ENCODE measurements at places on chromosomes 2 and 18.

GRCh38 chr2:39664888-39665591 lies 677 bp upstream of the TMEM178A start:
- no peak for DNase-seq

DNA sequence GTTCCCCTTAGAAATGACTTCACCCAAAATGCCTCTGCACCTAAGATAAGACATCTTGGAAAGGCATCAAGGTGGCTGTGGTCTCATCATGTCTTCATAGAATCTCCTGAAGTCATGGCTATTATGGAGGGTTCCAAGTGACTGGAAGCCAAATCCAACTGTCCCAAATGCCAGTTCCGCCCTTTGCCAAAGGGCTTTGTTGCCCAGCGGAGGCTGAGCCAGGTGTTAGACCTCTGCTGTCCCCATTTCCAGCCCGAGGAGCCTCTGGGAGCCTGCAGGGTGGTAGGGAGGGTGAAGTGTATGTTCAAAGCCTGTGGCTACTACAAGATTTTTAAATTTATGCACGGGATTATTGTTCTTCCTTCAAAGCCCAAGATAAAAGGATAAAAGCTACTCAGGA lies 25.7 kb downstream of the RHOB start:
- DNase-seq: no peak

- DNase-seq: no peak
Observed at GRCh38 chr2:231393149-231394131, 2.1 kb upstream of the B3GNT7 start.

DNA sequence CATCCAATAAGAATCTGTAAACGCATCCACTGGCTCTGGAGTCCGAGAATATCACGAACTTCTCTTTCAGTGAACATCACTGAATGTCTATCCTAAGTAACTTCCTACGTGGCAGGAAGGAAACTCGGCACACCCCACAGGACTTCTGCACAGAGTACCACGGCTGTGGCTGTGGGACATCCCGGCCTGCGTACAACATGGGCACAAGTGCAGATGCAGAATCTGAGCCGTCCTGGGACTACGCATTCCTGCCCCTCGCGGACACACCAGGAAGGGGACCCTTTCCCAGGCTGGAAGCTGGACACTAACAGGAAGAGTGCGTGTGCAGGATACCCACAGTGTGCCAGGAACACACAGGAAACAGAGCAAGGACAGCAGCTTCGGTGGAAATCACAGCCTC lies 60.6 kb downstream of the ZNF516 start:
- no peak for DNase-seq

- no peak for DNase-seq
Observed at GRCh38 chr2:84906900-84907714, 1.7 kb downstream of the TMSB10 start.

- DNase-seq: no peak
Observed at GRCh38 chr2:197152451-197153228, 157.9 kb downstream of the ANKRD44 start.

DNA sequence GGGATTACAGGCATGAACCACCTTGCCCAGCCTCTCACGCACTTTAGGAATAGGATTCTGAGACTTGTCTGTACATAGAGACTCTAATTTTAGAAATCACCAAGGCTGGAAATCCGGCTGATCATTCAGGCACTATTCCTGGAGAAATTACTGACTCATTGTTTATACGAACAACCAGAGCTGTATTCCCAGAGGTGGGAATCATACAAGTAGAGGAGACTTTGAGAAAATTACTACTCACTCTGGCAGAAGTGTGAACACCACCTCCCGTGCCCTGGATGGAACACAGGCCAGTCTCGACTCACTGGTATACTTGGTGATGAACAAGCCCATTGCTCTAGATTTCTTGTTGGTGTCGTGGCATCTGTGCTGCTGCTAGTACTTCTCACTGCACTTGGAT lies 5.8 kb upstream of the ADNP2 start:
- DNase-seq: no peak

DNA sequence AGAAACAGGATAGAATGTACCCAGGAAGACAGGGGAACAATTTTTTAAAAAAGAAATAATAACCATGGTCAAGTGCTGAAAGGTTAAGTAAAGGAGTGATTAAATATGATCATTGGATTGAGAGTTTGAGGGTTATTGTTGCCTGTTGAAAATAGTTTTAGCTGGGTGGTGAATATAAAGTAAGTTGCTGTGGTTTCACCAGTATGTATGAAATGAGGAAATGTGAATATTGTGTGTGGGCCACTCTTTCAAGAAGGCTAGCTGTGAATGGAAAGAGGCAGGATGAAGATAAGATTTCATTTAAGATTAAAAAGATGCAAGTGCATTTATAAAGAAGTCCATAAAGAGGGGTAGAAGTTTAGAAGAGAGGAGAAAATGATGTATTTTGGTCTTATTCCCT lies 53.8 kb downstream of the GULP1 start:
- no peak for DNase-seq

DNA sequence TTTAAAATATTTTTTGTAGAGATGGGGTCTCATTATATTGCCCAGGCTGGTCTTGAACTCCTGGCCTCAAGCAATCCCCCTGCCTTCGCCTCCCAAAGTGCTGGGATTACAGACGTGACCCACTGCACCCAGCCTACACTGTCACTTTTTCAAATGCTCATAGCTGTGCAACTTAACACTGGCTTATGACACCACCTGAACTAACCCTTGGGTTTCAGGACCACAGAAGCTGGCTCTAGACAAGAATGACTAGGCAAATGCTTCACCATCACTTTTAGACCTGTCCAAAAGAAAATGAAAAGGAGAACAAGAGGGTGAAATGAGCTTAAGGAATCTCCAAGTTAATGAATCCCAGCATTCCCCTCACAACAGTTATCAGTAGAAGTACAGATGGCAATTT lies 13.3 kb downstream of the ERCC3 start:
- no peak for DNase-seq

DNA sequence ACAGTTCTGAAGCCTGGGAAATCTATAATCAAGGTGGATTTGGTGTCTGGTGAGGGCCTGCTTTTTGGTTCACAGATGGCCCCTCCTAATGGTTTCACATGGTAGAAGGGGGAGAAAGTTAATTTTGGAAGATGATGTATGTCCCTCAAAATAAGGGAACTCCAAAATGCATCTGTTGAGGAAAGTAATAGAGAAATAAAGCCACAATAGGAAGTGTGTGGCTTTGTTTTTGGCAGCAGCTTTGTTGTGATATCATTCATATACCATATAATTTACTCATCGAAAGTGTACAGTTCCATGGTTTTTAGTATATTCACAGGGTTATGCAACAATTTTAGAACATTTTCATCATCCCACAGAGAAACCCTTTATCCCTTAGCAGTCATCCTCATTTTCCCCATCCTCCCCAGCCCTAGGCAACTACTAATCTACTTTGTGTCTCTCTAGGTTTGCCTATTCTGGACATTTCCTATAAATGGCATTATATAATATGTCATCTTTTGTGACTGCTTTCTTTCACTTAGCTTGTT lies 274.0 kb upstream of the FAM98A start:
- no peak for DNase-seq

GRCh38 chr2:129885735-129886134 lies 93.7 kb upstream of the RAB6C start:
- DNase-seq: no peak

GRCh38 chr2:217004656-217005055 lies 144.8 kb upstream of the TNP1 start:
- no peak for DNase-seq

GRCh38 chr2:160612266-160612856 lies 118.8 kb upstream of the RBMS1 start:
- no peak for DNase-seq

- no peak for DNase-seq
Observed at GRCh38 chr2:200431996-200432705, 77.7 kb downstream of the KCTD18 start.

DNA sequence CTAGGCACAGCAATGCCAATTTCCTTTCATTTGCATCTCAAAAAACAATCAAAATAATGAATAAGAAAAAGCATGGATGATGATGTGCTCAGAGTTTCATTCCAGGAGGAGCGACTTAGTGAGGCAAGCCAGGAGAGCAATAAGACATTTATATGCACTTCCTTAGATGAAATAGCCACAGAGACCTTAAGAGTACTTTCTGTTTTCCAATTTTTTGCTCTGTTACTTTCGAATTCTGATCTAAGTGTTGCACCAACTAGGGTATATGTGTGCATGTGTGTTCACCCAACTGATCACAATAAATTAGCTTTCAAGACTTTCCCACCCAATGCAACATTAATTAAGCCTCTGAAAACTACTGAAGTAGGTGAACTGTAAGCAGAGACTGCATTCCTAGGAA lies 709 bp downstream of the RAB27B start:
- no peak for DNase-seq

- DNase-seq: no peak
Observed at GRCh38 chr2:114122930-114123329, 233.0 kb downstream of the ACTR3 start.

GRCh38 chr2:101843048-101843447 lies 145.5 kb downstream of the MAP4K4 start:
- DNase-seq: no peak

DNA sequence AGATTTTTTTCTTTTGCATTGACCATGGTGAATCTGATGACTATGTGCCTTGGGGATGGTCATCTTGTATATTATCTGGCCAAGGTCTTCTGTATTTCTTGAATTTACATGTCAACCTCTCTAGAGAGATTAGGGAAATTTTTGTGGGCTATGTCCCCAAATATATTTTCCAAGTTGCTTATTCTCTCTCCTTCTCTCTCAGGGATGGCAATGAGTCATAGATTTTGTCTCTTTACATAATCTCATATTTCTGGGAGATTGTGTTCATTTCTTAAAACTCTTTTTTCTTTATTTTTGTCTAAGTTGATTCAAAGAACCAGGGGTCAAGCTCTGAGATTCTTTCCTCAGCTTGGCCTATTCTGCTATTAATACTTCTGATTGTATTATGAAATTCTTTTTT lies 9.9 kb downstream of the GKN2 start:
- DNase-seq: no peak

GRCh38 chr2:203326356-203326755 lies 1.8 kb upstream of the ABI2 start:
- DNase-seq: no peak

- DNase-seq: no peak
Observed at GRCh38 chr2:16215902-16216557, 275.7 kb downstream of the MYCN start.

DNA sequence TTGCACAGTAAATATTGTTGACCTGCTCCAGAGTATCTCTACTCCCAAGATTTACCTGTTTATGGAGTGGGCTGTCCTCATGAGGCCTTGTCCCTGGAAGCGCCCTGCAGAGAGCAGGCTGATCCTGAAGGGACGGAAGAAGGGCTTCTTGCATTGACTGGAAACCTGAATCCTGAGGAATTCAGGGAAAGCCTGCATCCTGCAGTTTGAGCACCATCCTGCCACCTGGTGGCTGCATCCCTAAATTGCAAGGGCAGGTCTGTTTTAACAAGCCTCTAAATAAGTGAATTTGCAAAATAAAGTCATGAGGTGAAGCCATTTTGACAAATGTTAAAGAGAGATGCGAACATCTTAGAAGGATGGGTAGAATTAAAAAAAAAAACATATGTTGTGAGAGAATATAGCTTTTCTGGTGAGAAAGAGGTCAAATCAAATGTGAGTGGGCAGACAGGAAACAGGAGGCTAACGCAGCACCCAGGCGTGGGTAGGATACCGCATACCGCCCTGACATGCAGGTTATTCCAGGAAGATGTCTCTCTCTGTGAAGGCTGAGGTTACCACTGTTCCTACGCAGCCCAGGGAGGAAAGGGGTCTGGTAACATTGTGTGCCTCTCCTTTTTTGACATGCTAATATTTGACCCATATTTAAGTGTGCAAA lies 754.9 kb downstream of the RNF144A start:
- DNase-seq: no peak
